ENCODE measurements at places on chromosomes 2 and 18. TPM values are rescaled to one million over a fixed set of nuclear protein-coding genes. Genes with fewer than 3 reads are reported as not detected.

MLPH gene
- 138 TPM for polyA plus RNA-seq

ASXL3 gene
- 0.97 TPM for polyA plus RNA-seq

MSTN gene
- 0.18 TPM for polyA plus RNA-seq

RBM43 gene
- polyA plus RNA-seq = 2.2 TPM

SPP2 gene
- not detected for polyA plus RNA-seq

KIAA2012 gene
- not detected for polyA plus RNA-seq

SNRPD1 gene
- polyA plus RNA-seq = 11.0 TPM

FHOD3 gene
- polyA plus RNA-seq = 118 TPM

SLC4A3 gene
- polyA plus RNA-seq = 288 TPM

BCL2 gene
- polyA plus RNA-seq = 2.7 TPM

SERPINB3 gene
- not detected for polyA plus RNA-seq

GREB1 gene
- 4.6 TPM for polyA plus RNA-seq

CCDC74B gene
- polyA plus RNA-seq = 1.9 TPM

NEU2 gene
- not detected for polyA plus RNA-seq

CLEC4F gene
- polyA plus RNA-seq = 0.36 TPM

HOXD10 gene
- polyA plus RNA-seq = not detected

CENPO gene
- 1.6 TPM for polyA plus RNA-seq

GAL3ST2 gene
- polyA plus RNA-seq = 0.09 TPM

CXCR1 gene
- 0.09 TPM for polyA plus RNA-seq

CERKL gene
- not detected for polyA plus RNA-seq

DES gene
- polyA plus RNA-seq = 9,146 TPM

WNT6 gene
- polyA plus RNA-seq = 1.7 TPM

SP9 gene
- polyA plus RNA-seq = not detected

PDE11A gene
- 0.16 TPM for polyA plus RNA-seq
